ENCODE measurements at places on chromosomes 11 and 22. TPM values are rescaled to one million over a fixed set of nuclear protein-coding genes. Genes with fewer than 3 reads are reported as not detected.

HTR3A gene
- 4.1 TPM for total RNA-seq

DNA sequence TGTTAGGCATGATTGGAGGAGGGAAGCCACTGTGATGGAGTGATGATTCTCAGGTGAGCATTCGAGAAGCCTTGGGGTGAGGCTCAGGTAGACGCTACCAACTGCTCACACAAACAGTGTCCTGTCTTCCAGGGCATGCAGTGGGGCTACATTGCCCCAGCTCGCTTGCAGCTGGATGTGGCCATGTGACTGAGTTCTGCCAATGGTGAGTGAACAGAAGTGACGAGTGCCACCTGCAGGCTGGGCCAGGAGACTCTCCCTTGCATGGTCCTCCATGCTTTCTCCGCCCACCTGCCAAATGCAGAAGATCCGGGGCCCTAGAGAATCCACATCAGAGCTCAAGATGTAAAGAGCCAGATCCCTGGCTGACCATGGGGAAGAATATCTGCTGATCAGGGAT is 195.9 kb downstream of the BCR start:
- H3K27ac ChIP-seq = no peak overlapping the region
- no peaks in the 10 kb centered on the region for H3K36me3 ChIP-seq
- H3K27me3 ChIP-seq = peaks cover 57% of the 10 kb centered on the region
- H3K4me1 ChIP-seq = no peaks in the 10 kb centered on the region

HPX gene
- 2.4 TPM for total RNA-seq

DNA sequence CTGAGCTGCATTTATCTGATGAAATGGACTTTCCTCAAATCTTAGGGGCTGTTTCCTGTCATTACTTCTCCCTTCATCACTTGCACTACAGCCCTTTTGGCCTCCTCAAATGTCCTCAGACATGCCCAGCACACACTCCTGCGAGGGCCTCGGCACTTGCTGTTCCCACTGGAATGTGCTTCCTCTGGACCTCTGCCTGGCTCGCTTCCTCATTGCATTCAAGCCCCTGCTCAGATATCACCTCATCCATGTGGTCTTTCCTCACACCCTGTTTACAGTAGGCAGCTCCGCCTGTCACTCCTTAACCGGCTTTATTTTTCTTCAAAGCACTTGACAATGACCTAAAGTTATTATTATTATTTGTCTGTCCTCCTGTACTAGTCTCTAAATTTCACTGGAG is 9.0 kb downstream of the NAT10 start:
- no peak overlapping the region for H3K27ac ChIP-seq
- DNase-seq = no peak
- H3K4me1 ChIP-seq = no peaks in the 10 kb centered on the region
- no peak overlapping the region for H3K4me3 ChIP-seq

DNA sequence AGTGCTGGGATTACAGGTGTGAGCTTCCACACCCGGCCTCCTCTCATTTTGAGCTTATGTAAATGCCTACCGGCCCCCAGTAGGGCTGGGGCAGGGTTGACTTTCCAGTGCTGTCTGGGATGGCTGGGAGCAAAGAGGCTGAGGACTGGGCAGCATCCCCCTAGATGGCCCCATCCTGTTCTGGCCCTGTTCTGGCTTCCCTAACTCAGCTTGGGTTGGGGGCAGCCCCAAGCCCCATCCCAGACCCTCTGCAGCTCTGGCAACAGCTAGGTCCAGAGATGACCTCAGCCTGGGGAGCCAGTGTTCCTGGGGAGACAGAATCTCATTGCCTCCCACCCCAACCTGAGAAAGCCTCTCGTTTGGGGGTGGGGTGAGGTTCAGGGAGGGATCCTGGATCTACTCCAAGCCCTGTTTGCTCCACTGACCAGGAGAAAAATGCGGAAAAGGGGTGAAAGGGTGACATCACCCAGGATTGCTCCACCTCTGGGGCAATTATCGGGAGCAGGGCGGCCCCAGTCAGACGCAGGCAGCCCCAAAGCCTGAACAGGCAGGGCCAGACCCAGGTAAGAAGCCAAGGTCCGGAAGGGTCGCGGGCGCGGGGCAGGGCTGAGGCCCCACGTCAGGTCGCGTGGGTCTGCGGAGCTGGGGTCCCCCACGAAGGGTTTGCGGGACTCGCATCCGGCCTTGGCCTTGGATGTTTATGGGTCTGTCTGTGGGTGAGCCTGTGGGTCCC is at the start of gene PNPLA2:
PNPLA2 (plus strand) TSS at position 519 of the 733 bp plus-strand sequence. CDS start 805 bp downstream, outside the sequence.
- no peak within 1 kb of the TSS for H3K27ac ChIP-seq
- DNase-seq = peak; percentile 36
- no peaks in the 10 kb centered on the region for H3K36me3 ChIP-seq
- peaks cover 5% of the 10 kb centered on the region for H3K4me1 ChIP-seq
- H3K4me3 ChIP-seq = peak within 1 kb of the TSS; percentile 72

ACR gene
- total RNA-seq = 0.55 TPM

GRCh38 chr11:9150501-9150900 is 59.1 kb upstream of the SCUBE2 start:
- no peak overlapping the region for H3K4me3 ChIP-seq
- no peaks in the 10 kb centered on the region for H3K4me1 ChIP-seq
- H3K27ac ChIP-seq = no peak overlapping the region
- peaks cover 44% of the 10 kb centered on the region for H3K36me3 ChIP-seq
- no peaks in the 10 kb centered on the region for H3K27me3 ChIP-seq

DNA sequence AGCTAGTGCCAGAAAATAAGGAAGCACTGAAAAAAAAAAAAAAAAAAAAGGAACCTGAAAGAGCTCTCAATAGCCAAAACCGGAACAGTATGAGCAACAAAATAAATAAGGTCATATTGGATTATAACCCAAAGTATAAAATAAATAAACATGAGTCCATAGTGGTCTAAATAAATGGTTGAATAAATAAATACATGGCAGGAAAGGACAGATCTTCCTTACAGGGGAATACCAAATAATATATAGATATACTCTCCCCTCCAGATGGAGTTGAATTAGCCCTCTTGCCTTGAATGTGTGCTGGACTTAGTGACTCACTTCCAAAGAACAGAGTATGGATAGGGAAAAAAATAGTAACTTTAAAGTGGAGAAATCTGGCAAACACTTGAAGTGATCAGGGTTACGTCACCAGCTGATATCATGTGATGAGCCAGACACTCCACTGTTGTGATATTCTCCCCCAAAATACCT is 14.3 kb upstream of the ARRB1 start:
- H3K27ac ChIP-seq = no peak overlapping the region
- no peaks in the 10 kb centered on the region for H3K36me3 ChIP-seq
- DNase-seq = no peak
- peaks cover 2% of the 10 kb centered on the region for H3K27me3 ChIP-seq
- H3K4me1 ChIP-seq = peaks cover 3% of the 10 kb centered on the region

DNA sequence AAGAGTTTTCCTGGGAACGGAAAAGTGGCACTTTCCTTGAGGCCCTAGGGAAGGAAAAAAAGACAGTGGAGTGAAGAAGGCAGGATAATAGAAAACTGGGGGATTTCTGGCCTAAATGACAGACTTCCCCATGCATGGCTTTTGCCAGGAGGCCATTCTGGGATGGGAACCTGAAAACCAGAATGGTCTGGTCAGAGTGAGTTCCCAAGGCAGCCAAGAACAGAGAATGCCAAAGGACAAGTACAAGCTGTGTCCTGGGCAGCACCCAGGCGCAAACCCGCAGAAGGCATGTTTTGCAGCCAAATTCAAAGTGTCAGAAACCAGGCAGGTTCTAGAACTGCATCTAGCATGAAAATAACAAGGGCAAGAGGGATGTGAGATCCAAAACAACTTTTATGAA is 162.4 kb downstream of the SPON1 start:
- no peak overlapping the region for H3K4me3 ChIP-seq
- H3K4me1 ChIP-seq = no peaks in the 10 kb centered on the region
- no peaks in the 10 kb centered on the region for H3K27me3 ChIP-seq
- H3K36me3 ChIP-seq = peaks cover 10% of the 10 kb centered on the region

DNA sequence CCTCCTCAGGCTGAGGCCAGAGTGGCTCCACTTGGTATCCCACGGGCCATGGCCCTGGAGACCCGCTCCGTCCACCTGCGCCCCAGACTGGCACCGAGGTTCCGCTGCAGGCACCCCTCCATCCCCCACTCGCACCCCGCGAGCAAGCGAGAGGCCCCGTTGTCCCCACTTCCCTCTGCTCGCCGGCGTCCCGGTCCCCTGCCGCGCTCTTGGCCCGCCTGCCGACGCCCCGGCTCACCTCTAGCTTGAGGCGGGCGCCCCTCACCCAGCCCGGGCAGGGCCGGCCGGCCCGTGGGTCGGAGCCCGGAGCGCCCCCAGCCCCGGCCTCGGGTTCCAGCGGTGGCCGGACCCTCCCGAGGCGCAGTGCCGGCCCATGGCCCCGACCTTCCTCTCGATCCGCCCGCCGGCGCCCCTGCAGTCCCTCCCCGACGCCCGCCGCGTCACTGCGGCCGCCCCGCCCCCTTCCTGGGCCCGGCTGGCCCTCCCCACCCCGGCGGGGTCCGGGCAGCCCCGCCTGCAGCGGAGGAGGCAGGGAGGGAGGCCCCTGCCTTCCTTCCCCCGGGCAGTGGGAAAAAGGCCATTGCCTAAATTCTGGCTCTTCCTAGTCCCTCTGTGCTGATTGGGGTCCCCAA is at the start of gene PITPNM1:
PITPNM1 (minus strand) TSS at position 414 of the 632 bp plus-strand sequence. CDS start 1,183 bp downstream, outside the sequence.
- peak within 1 kb of the TSS; percentile 91 for H3K27ac ChIP-seq
- DNase-seq = peak; percentile 78

SMIM35 gene
- not detected for total RNA-seq

- peaks cover 39% of the 10 kb centered on the region for H3K36me3 ChIP-seq
- no peak for DNase-seq
- peaks cover 17% of the 10 kb centered on the region for H3K4me1 ChIP-seq
- no peaks in the 10 kb centered on the region for H3K27me3 ChIP-seq
Observed at GRCh38 chr22:44889255-44889878, 120.4 kb downstream of the PHF21B start.

GRCh38 chr22:30023099-30023660 is 57.1 kb upstream of the HORMAD2 start:
- no peak overlapping the region for H3K27ac ChIP-seq
- H3K4me3 ChIP-seq = no peak overlapping the region

- peak overlapping the region; percentile 77 for H3K27ac ChIP-seq
- peaks cover 16% of the 10 kb centered on the region for H3K4me1 ChIP-seq
- H3K4me3 ChIP-seq = no peak overlapping the region
Observed at GRCh38 chr11:118705791-118706545, 26.5 kb upstream of the TREH start.

GRCh38 chr11:43819926-43820325 is 60.7 kb upstream of the ALKBH3 start:
- peaks cover 39% of the 10 kb centered on the region for H3K36me3 ChIP-seq
- no peak overlapping the region for H3K4me3 ChIP-seq
- no peak for DNase-seq
- H3K4me1 ChIP-seq = peaks cover 6% of the 10 kb centered on the region
- H3K27me3 ChIP-seq = no peaks in the 10 kb centered on the region

GRCh38 chr11:123573286-123573685 is 81.1 kb downstream of the SCN3B start:
- H3K36me3 ChIP-seq = no peaks in the 10 kb centered on the region
- no peak overlapping the region for H3K4me3 ChIP-seq
- no peak for DNase-seq
- H3K4me1 ChIP-seq = peaks cover 68% of the 10 kb centered on the region
- H3K27ac ChIP-seq = no peak overlapping the region

DNA sequence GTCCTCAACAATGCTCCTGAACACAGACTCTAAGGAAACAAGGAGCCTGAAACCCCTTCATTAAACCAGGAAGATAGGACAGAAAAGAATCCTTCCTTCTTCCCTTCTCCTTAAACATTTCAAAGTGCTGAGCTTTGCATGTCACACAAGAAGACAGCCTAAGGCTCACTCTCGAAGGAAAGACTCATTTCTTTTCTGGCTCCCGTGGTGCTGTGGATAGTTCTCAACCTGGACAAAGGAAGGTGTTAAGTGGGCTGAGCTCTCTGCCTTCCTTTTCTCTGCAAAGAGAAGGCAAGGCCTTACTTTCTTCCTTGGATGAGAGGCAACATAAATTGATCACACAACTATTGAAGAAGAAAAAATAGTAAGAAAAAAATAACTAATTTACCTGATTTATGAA is 452.4 kb upstream of the DDI1 start:
- H3K4me1 ChIP-seq = peaks cover 40% of the 10 kb centered on the region
- H3K4me3 ChIP-seq = no peak overlapping the region
- no peak for DNase-seq
- H3K36me3 ChIP-seq = no peaks in the 10 kb centered on the region
- no peaks in the 10 kb centered on the region for H3K27me3 ChIP-seq

PDE2A gene
- total RNA-seq = 4.9 TPM

GRCh38 chr11:99154277-99154676 is 133.5 kb downstream of the CNTN5 start:
- H3K4me1 ChIP-seq = no peaks in the 10 kb centered on the region
- H3K27ac ChIP-seq = no peak overlapping the region
- DNase-seq = no peak
- H3K36me3 ChIP-seq = peaks cover 2% of the 10 kb centered on the region
- H3K4me3 ChIP-seq = no peak overlapping the region
- H3K27me3 ChIP-seq = no peaks in the 10 kb centered on the region

TRIM21 gene
- total RNA-seq = 14.8 TPM

RIN1 gene
- total RNA-seq = 4.7 TPM

DNA sequence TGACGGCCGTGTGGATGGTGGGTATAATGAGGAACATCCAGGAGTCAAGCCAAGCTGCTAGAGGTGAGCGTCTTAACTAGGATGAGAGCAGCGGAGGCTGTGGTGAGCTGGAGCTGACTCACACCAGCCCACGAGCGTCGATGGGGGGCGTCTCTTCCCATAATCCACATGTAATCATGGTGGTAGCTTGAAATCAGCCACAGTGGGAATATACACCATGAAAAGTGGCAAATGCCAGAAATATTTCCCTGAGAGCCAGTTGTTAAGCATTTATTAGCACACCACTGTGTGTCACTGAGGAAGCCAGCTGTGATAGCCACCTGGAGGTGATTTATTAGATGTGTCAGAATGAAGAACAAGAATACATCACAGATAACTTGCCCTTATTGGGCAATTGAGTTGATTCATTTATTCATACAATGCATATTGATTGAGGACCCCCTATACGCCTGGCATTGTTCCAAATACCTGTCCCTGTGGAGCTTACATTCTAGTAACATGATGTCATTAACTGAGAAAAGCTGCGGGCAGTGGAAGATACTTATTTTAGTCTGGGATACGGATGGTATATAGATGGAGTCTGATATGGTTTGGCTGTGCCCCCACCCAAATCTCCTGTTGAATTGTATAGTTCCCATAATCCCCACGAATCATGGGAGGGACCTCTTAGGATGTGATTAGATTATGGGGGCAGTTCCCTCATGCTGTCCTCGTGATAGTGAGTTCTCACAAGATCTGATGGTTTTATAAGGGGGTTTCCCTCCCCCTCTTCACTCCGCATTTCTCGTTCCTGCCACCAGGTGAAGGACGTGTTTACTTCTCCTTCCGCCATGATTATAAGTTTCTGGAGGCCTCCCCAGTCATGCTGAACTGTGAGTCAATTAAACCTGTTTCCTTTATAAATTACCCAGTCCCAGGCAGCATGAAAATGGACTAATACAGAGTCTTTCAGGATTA is 473.4 kb downstream of the METTL15 start:
- no peaks in the 10 kb centered on the region for H3K36me3 ChIP-seq
- no peak overlapping the region for H3K4me3 ChIP-seq
- H3K27me3 ChIP-seq = no peaks in the 10 kb centered on the region
- no peak overlapping the region for H3K27ac ChIP-seq

GRCh38 chr11:133047036-133047770 is 485.1 kb downstream of the OPCML start:
- no peak overlapping the region for H3K4me3 ChIP-seq
- no peak overlapping the region for H3K27ac ChIP-seq
- no peak for DNase-seq
- no peaks in the 10 kb centered on the region for H3K36me3 ChIP-seq
- peaks cover 35% of the 10 kb centered on the region for H3K4me1 ChIP-seq

- no peak for DNase-seq
- peaks cover 6% of the 10 kb centered on the region for H3K27me3 ChIP-seq
- H3K4me3 ChIP-seq = no peak overlapping the region
- H3K4me1 ChIP-seq = peaks cover 26% of the 10 kb centered on the region
- no peaks in the 10 kb centered on the region for H3K36me3 ChIP-seq
Observed at GRCh38 chr22:39953101-39953500, 7.1 kb upstream of the TMA7B start.
